A549 treated with RU486 at 1 μM for 4 hours (cell line): ENCODE measurements at places on chromosomes 6 and 20. TPM values are rescaled to one million over a fixed set of nuclear protein-coding genes. Genes with fewer than 3 reads are reported as not detected.

The DDO gene
- 0.07 to 0.12 TPM (median 0.09 TPM) in 3 of 5 replicates, not detected in the others for total RNA-seq

The EDEM2 gene
- total RNA-seq, result 43.3 to 54.9 TPM (median 47.3 TPM) in 5 replicates

The OR2H2 gene
- not detected in 5 replicates for total RNA-seq

The CGA gene
- 0.19 to 0.29 TPM (median 0.26 TPM) in 3 of 5 replicates, not detected in the others for total RNA-seq

The PPP1R3G gene
- 1.2 to 2.0 TPM (median 1.6 TPM) in 5 replicates for total RNA-seq

The CTAGE9 gene
- not detected in 5 replicates for total RNA-seq
